ENCODE measurements at places on chromosomes 1 and 21.
A peak's percentile ranks its signal among the peaks of the same experiment; 100 is the strongest.

DNA sequence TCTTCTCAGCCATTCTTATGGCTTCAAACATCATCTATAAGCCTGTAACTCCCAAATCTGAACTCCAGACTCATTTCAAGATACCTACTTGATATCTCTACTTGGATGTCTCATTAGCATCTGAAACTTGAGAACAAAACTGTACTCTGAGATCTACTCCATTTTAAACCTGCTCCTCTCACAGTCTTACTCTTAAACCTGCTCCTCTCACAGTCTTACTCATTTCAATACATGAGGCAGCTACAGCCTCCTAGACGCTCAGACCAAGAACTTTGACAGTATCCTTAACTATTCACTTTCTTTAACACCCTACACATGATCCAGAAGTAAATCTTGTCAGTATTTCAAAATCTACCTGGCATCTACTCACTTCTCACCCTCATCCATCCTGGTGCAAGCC, 54.3 kb downstream of the NBPF6 start:
- DNase-seq, result no peak

DNA sequence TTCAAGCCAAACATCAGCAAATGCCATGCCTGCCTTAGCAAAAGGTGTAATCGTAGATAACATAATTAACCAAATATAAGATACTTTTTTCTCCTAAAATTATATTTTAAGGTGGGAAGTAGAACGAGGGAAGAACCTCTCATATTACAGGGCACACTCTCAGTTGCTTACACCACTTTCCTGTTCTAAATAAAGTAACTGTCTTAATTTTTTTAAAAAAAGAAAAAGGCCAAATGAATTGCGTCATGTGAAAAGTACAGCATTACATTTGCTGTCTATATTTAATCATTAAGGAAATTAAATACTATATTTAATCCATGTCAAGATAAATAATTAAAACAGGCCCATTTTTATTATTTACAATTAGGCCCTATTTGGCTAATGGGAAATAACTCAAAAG, 23.7 kb downstream of the JAK1 start:
- no peak for DNase-seq

GRCh38 chr1:54532033-54532432, 16.0 kb upstream of the ACOT11 start:
- no peak for DNase-seq

- DNase-seq, result no peak
Observed at GRCh38 chr21:40686526-40686925, 160.4 kb downstream of the DSCAM start.

DNA sequence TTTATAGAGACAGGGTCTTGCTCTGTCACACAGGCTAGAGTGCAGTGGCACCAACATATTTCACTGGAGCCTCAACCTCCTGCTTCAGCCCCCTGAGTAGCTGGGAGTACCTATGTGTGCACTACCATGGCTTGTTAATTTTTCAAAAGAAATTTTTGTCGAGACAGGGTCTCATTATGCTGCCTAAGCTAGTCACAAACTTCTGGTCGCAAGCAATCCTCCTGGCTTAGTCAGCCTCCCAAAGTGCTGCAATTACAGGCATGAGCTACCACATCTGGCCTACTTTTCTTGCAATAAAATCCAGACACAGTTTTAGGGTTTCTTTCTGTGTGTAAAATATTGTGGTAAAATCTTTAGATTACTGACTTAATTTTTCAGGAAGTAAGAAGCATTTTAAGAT, 27.9 kb upstream of the NTPCR start:
- no peak for DNase-seq

- no peak for DNase-seq
Observed at GRCh38 chr1:159015440-159015909, 5.8 kb downstream of the IFI16 start.

GRCh38 chr1:226995365-226996332, 55.6 kb downstream of the COQ8A start:
- no peak for DNase-seq

DNA sequence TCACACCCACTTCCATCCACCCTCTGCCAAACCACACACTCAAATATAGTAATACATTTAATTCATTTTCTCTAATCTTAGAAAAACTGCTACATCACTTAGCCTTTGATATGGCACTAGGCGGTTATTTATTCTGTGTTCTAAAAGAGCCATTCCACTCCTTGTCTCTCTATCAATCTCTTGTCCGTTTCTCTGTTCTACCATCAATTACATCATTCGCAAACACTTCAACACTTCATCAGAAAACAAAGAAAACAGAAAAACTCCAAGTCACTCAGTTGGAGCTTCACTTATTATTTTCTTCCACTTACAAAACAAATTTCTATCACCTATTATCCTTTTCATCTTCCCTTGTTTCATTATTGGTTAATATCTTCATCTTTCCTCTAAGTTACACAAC, 1523.0 kb downstream of the KCNT2 start:
- DNase-seq, result no peak

DNA sequence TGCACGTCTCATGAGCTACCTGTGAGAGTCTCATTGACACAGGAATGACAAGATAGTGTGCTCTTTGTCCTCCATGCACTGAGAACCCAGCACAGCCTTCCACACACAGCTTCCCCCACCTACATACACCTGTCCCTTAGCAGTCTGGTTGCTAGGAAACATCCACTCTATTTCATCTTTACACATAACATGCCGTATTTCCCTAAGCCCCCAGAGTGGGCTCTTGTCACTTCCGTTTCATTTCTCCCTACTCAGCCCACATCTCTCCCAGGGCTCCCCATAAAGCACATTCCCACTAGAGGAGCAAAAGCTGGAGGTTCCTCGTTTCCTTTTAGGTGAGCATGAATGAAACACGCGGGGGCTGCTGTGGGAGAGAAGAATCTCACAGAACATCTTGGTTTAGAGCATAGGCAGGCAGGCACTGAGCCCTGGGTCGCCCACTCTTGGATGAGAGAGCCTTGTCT, 137.1 kb downstream of the ETS2 start:
- no peak for DNase-seq

- no peak for DNase-seq
Observed at GRCh38 chr1:218472885-218473284, 127.7 kb downstream of the TGFB2 start.

DNA sequence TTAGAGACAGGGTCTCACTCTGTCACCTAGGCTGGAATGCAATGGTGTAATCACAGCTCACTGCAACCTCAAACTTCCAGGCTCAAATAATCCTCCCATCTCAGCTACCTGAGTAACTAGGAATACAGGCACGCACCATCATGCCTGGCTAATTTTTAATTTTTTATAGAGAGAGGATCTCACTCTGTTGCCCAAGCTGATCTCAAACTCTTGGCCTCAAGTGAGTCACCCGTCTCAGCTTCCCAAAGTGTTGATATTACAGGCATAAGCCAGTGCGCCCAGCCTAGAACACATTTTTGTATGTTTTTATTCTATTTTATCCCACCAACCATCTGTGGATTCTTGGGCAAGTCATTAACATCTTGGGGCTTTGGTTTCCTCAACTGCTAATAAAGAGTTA, 100.5 kb downstream of the AK5 start:
- DNase-seq, result no peak

DNA sequence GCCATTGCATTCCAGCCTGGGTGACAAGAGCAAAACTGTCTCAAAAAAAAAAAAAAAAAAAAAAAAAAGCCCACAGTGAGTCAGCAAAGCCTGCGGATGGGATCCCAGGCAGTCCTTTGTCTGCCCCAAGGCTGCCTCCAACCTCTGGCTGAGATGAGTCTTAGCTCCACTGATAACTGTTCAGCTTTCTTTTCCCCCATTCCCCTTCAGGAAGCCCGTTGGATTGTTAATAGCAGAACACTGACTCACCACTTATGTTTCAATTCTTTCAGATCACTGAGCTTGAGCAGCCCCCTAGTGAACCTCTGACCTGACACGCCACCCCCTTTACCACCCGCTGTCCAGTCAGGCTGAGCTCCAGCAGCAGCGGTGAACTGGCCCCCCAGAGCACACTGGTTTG, 57.5 kb downstream of the ERG start:
- DNase-seq, result no peak

DNA sequence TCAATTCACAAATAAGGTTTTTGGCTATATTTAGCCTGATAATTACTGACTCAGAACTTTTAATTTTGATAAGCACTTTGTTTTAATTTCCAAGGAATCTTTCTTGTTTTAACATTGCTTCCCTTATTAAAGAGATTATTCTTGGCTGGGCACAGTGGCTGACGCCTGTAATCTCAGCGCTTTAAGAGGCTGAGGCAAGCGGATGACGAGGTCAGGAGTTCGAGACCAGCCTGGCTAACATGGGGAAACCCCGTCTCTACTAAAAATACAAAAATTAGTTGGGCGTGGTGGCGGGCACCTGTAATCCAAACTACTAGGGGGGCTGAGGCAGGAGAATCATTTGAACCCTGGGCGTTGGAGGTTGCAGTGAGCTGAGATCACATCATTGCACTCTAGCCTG, 13.8 kb downstream of the ALG14 start:
- no peak for DNase-seq

- DNase-seq, result no peak
Observed at GRCh38 chr1:235683653-235684052, 34.1 kb upstream of the GNG4 start.

- no peak for DNase-seq
Observed at GRCh38 chr21:22609802-22610201, 1611.6 kb downstream of the NCAM2 start.

DNA sequence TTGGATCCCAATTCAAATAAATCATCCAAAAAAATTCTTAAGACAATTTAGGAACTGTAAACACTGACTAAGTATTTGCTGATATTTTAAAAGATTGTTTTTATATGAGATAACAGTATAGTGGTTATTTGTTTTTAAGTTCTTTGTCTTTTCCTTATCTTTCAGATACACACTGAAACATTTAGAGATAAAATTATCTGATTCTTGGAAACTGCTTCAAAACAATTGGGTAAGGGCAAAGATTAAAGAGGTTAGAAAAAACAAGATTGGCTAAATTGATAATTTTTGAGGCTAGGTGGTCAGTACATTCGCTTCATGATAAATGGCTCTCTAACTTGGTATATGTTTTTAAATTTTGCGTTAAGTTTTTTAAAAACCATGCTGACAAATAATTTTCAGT, 117.3 kb downstream of the PSMG1 start:
- no peak for DNase-seq

GRCh38 chr1:3586986-3587759, 24.1 kb downstream of the MEGF6 start:
- DNase-seq, result peak; percentile 77

DNA sequence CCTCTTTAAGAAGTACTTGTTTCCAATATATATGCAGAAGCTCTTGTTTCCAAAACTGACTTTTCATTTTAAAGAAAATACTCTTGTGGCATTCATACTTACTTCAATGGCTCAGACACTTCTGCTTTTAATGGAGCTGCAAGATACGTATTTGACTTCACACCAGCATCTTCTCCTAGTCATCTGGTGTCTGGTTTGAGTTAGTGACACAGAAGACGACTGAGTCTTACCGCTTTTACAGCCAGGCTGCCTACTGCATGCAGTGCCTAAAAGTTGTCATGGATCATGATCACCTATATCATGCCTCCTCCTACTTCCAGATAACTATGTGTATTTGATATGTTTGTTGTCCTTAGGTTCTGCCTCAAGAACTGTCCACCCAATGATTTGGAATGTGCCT, 185.9 kb downstream of the TPR start:
- no peak for DNase-seq

- no peak for DNase-seq
Observed at GRCh38 chr1:180386745-180387367, 115.5 kb downstream of the ACBD6 start.

GRCh38 chr1:3187415-3188149, 118.6 kb downstream of the PRDM16 start:
- no peak for DNase-seq

- no peak for DNase-seq
Observed at GRCh38 chr1:175237389-175237788, 44.8 kb upstream of the KIAA0040 start.

DNA sequence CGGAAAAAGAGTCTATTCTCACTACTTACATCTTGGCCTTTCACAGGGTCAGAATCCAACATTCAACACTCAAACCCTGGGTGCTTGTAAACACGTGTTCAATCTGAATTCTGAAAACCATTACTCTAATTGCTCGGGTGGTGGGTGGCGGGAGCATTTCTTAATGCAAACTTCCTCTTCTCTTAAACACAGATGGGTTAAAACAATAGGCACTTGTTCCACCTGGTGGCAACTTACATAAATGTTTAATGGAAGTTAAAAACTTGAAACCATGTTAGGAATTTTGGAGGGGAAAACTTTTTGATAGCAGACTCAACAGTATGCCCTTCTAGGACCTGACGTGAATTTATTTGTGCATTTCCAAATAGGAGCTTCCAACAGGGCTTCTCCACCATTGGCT, 23.4 kb upstream of the TDRD10 start:
- no peak for DNase-seq

DNA sequence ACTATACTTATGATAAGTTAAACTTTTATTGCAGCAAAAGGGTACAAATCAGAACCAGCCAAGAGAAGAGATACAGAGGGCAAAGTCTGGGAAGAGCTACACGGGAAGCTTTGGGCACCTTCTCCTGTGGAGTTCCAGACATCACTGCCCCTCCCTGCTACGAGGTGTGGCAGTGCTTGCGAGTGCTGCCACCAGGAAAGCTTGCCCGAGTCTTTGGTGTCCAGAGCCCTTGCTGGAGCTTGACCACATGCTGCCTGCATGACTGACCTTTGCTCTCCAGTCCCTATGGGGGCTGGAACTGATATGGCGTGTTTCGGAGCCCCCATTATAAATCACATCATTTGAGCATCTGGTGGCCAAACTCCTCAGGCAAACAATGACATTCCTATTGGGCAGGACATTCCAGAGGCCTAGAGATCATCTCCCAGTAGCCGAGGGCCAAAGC, 23.4 kb downstream of the PLEKHO1 start:
- no peak for DNase-seq

DNA sequence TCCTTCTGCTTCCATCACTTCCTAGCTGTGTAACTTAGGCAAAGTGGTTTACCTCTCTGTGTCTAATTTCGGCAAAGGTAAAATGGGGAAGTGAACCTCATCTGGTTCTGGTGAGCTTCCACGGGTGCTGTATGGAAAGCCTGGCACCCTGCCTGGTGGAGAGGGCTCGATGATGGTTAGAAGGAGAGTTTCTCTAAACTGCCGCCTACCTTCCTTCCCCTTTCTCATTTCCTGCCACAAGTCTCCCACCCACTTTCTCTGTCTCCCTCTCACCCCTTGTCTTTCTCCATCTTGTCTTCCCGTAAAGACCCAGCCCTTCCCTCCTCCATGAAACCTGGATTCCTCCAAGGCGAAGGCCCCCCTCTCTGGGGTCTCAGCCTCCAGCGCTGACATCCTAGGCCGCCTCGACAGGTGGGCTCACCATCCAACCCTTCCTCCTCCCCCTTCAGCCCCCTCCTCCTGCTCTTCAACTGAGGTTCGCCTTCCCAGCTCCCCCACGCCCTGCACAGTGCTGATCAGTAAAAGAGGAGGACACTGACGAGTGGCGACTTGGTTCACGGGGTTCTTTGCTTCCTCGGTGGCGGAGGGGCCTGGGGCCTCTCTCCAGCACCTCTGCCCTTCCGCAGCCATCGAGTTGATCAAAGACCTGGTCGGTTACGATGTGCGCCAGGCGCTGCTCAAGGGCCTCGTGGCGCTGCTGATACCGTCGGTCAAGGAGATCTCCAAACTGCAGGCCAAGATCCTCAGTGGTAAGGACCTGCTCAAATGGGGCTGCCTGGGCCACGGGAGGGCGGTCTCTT, 7.3 kb downstream of the RNU5D-1 start:
- no peak for DNase-seq

Measured in T47D (cell line).